Stimulated activated naive CD4-positive, alpha-beta T cell treated with Interleukin-2 at 50 U/mL for 16 hours (primary cell): ENCODE measurements at places on chromosomes 5 and 9.

DNA sequence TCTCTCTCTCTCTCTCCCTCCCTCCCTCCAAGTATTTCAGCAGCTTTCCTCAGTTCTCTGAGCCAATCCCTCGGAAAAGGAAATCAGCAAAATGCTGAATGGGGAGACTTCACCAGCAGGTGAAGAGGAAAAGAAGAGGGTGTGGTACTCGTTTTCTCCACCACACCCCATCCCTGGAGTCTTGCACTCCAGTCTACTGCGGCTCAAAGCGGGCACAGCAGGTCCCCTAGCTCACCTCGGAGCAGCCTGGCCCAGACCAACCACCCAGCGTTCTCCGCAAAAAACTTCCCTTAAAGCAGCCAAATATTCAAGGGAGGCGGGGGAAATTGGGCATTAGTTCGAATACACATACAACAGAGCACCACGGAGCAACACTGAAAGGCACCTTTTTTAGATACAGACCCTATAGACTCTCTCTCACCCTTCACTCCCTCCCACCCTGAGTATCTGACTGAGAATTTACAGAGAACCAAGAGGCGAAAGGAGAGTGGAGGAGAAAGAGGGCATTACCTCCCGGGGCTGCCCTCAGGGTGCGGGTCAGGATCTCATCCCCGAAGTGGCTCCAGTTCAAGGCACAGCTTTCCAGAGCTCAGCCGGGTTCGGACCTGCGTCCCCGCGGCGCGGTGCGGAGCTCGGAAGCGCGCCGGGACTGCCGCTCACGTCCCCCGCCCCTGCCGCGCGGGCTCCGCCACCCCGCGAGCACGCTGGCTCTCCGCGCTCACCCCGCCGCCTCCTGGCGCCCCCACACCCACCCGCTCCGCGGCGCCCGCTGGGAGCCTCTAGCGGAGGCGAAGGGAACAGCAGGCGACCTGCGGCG, 1638.5 kb upstream of the C9orf72 start:
- DNase-seq, result no peak

DNA sequence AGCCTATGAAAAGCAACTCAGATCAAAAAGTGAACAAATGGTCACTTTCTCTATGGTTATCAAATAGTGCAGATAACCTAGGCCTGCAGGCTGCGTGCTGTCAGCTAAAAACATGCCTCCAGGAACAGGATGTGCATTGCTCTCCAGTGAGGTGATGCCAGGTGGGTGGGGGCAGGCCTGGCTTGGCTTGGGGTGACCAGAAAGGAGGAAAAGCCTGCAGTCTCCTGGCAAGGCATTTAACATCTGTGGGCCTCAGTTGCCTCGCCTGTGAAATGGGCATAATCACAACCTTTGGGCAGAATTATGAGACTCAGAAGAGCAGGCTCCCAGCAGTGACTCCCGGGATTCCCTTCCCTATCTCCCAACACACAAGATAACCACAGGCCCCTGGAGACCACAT, 135.9 kb downstream of the COL23A1 start:
- DNase-seq, result no peak

- no peak for DNase-seq
Observed at GRCh38 chr9:97528529-97529230, 27.2 kb downstream of the TMOD1 start.

DNA sequence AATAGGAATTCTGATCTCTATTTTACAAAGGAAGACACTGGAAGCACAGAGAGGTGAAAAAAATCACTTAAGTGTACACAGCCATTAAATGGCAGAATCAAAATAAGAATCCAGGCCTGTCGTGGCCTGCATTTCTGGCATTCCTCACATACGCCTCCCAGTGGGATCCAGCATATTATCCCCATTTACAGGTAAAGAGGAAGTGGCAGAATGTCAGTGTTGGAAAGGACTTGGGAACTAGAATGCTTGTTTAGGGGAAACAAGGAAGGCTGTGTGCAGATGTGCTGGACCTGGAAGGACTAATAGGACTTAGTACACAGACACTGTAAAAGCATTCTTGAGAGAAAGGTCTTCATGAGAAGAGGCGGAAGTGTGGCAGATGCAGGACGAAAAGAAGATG, 241.8 kb downstream of the TRIM32 start:
- DNase-seq, result no peak

- DNase-seq, result no peak
Observed at GRCh38 chr9:10534850-10535249, 78.0 kb downstream of the PTPRD start.

DNA sequence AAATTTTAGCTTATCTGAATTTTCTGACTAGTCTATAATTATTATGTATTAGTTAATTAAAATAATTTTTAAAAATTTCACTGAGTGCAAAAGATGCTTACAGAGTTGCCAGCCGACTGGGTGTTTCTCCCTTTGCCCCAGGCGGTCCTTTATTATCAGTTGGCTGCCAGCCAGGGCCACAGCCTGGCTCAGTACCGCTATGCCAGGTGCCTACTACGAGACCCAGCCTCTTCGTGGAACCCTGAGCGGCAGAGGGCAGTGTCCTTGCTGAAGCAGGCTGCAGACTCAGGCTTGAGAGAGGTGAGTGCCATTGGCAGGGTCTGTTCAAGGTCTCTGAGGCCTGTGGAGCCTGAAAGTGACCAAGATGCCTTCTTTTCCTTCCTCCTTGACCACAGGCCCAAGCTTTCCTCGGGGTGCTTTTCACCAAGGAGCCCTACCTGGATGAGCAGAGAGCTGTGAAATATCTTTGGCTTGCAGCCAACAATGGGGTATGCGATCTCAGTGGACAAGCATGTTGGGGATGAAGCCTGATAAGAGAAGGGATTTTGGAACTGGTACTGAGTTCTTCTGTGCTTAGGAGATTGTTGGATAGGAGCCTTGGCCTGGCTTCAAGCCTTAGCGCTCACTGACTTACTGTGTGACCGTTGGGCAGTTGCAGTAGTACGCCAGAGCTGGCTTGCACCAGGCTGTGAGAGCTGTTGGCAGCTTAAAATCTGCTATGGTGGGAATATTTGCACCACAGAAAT, 10.6 kb downstream of the DELE1 start:
- no peak for DNase-seq

- DNase-seq, result no peak
Observed at GRCh38 chr9:91346644-91347043, 15.1 kb downstream of the AUH start.

DNA sequence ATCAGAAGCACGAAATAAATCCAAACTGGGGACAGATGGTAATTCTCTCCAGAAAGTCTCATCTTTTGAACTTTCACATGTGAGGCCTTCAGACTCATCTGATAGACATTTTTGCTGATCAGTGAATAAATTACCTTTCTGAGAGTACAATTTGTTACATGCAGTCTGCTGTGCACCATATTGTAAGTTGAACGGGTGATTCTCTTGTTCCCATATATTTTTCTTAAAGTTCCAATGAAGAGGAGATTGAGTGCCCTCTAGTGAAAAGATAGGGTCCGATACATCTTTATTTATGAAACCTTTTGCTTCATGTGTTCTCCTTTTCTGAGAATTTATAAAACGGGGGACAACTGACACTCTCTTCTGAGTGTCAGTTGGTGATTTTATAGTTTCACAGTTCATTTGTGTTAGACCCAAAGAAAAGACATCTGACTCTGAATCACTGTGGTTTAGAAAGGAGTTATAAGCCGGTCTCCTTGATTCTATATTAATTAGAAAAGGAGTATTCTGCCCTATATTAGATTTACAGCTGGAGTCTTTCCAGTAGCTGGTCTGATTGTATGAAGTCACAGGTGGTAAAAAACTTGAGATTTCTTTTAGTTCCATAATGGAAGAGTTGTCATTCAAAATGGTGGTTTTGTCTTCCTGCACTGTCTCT, 30.4 kb downstream of the GNG10 start:
- DNase-seq, result no peak

- no peak for DNase-seq
Observed at GRCh38 chr5:112691339-112691680, 46.4 kb upstream of the APC start.

DNA sequence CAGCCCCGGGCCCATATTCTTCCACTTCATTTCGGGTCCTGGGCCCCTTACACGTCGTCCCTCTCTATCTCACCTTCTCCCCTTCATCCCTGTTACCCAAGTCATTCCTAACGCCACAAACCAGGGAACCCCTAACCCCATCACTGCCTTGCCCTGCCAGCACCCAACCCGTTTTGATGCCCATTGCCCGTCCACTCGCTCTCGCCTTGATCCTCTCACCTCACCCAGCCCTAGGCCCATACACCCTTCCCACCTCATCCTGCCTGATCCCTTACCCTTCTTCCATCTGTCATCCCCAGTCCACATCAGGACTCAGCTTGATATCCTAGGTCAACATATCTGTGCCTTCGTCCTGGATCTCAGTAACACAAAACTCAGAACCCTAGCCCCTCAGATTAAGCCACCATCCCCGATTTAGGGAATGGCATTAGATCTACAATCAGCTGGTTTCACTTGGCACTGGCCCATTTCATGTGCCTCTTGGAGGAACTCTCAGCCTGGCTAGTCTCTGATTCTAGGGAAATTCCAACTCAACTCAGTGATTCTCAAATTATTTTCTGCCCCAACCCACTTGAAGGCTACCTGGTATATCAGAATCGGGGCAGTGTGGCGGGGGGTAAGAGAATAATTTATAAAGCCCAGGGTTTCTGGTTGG, 489 bp downstream of the CHMP5 start:
- DNase-seq, result no peak

DNA sequence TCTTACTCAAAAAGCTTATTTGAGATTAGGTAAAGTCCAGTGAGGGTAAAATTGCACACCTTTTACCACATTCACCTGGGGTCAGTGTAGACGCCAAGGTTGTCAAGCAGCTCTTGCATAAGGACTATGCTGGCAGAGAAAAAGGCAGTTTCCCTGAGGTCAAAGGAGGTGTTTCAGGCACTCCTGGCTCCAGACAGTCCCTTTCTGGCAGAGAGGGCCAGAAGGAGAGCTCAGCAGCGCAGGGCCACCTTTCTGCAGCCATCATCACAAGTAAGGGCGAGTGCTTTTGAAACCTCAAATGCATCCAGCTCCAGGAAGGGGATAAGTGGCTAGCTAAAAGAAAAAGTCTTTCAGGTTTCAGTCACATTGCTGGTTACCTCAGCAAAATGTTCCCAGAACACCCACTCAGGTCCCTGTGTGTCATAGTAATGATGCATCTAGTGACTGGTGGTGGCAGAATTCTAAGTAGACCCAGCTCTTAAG, 16.7 kb upstream of the IL13 start:
- peak; percentile 44 for DNase-seq

DNA sequence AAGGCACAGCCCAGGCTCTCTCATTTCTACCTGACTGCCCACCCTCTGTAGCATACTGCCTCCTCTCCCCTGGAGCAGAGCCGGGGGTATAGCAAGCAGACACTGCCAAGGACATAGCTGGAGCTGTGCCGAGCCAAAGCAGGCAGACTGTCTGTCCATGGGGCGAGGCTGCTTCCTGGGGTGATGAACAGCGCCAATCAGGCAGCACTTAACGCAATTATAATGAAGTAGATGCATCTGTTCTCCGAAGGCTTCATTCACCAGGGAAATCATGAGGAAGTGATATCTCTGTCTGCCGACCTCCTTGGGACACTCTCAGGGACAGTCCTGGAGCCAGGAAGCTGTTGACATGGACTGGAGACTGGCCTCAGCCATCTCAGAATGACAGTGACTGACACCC, 230.7 kb downstream of the ASTN2 start:
- DNase-seq, result no peak

GRCh38 chr5:61141801-61142200, 20.5 kb downstream of the SMIM15 start:
- DNase-seq, result no peak

DNA sequence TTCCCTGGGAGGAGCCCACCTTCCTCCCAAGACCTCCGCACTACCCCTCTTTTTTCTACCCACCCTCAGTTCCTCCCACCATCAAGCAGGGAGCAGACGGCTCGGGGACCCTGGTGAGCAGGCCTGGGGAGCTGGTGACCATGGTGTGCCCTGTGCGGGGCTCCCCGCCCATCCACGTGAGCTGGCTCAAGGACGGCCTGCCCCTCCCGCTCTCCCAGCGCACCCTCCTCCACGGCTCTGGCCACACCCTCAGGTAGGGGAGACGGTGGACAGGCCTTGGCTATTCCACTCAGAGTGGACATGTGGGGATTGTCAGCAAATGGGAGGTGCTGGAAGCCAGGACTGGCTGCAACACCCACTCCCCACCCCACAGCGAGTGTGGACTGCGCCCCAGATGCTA, 52.9 kb upstream of the ASS1 start:
- DNase-seq, result no peak

GRCh38 chr9:138010861-138011260, 133.3 kb downstream of the CACNA1B start:
- no peak for DNase-seq
